IPS DF 6.9 (cell line): ENCODE measurements at places on chromosomes 5 and 9.
A peak's percentile ranks its signal among the peaks of the same experiment; 100 is the strongest.

- DNase-seq, result no peak
Measured at GRCh38 chr5:55347786-55348185, 40.0 kb downstream of the MTREX start.

DNA sequence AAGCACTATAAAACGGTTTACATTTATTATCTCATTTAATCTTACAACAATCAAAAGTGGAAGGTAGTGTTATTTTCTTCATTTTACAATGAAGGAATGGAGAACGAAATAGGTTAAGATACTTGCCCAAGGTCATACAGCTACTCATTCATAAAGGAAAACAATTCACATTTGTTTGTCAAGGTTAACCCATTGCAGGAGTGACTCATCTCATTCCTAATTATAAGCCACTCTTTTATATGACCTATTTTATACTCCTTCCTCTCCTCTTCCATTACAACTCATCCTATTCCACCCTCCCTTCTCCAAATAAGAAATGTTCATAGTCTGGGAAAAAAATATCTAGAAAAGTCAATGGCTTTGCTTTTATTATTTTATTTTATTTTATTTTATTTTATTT lies 29.6 kb downstream of the CRHBP start:
- DNase-seq, result no peak

GRCh38 chr5:103808464-103809106 lies 246.0 kb upstream of the NUDT12 start:
- peak; percentile 31 for DNase-seq

DNA sequence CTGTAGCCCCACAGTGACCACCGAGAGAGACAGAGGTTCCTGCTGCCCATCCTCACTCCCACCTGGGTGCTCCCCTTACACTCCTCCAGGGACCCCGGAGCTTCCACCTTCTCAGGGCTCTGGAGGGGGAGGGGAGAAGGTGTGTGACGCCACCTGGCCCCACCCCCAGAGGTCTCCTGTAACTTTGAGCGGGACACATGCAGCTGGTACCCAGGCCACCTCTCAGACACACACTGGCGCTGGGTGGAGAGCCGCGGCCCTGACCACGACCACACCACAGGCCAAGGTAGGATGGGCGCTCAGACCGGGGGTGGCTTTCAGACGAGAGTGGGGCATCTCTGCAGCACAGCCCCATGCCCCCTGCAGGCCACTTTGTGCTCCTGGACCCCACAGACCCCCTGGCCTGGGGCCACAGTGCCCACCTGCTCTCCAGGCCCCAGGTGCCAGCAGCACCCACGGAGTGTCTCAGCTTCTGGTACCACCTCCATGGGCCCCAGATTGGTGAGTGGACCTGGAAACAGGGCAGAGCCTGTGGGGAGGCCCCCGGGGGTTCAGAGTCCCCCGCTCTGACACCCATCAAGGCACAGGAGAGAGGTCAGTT lies 4.5 kb downstream of the MAMDC4 start:
- no peak for DNase-seq

DNA sequence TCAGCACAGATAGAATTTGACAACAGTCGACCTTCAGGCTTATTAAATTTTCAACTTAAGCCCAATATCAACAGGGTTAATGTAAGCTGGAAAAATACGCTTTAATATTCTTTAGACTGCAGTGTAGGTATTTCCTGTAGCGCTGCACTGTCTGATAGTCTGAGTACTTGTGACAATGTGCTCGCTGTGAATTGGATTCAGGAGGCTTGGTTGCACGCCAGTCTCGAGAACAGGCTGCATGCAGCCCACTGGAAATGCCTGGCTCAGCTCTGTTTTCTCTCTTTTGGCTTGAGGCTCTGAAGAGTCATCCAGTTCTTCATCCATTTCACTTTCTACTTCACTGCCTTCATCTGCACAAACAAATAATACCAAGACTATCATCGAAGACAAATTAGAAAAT lies 300.9 kb downstream of the RFX3 start:
- DNase-seq, result no peak

DNA sequence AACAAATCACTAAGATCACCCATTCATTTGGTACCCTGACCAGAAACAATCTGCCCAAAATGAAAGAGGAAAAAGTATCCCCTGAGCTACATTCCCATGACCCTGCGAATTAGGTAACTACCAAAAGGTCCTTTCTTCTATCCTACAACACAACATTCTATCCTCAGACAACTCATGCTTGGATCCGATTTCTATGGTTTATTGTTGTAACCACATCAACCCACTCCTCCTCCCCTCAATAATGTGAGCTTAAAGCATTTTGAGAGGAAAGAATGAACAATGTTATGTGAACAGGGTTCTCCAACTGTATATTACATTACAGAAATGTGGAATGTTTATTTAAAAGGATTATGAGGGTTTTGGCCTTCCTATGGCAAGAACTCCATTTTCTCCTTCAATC lies 4.0 kb downstream of the SLC35D2 start:
- no peak for DNase-seq

- no peak for DNase-seq
Measured at GRCh38 chr5:35117967-35118366, 70.2 kb upstream of the AGXT2 start.

GRCh38 chr5:116374434-116374852 lies 200.2 kb downstream of the SEMA6A start:
- DNase-seq, result no peak

- DNase-seq, result no peak
Measured at GRCh38 chr9:68913054-68913453, 100.9 kb downstream of the PRKACG start.

GRCh38 chr5:157671592-157672330 lies 428 bp downstream of the C5orf52 start:
- no peak for DNase-seq

DNA sequence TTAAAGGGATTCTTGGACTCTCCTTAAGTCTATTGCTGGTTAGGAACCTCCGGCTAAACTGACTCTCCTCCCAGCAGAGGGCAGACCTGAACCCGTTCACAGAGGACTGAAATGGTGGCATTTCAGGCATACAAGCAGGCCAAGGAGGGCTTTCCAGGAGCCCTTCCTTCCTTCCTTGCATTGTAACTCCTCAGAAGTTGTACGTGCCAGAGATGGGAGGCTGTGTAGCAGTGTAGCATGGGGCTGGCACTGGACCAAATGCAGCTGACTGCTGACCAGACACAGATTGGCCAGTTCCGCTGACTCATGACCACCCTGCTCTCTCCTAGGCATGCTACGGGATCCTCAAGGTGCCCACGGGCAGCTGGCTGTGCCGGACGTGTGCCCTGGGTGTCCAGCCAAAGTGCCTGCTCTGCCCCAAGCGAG lies 36.4 kb downstream of the JADE2 start:
- DNase-seq, result no peak

DNA sequence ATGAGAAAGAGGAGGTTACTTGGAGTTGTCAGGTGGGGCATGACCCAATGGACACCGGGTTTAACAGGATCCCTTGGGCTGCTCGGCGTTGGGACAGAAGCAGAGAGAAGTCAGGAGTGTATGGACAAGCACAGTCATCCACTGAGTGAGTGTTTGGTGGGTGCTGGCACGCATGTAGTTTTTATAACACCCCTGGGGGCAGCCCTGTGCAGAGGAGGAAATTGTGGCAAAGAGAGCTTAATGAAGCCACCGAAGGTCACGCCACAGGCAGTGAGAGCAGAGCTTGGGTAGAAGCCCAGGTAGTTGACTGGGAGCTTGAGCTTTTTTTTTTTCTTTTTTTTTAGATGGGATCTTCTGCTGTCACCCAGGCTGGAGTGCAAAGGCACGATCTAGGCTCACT lies 43.2 kb upstream of the IER5L start:
- no peak for DNase-seq

DNA sequence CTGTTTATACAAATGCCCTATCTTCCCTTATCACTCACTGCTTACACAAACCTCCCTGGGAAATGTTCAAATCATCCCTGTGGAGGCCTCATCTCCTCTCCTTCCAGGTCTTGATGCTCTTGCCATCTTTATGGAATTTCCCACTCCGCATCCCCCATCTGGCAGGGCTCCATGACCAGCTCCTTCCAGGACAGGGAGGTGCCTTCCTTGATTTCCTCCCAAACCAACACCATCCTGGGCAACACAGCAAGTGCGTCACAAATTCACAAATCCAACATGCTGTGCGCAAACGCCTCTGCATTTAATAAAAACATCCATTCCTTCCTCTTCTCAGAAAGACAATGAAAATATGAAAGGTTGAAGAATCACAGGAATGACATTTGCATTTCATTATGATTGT lies 51.7 kb downstream of the EPB41L4A start:
- no peak for DNase-seq

DNA sequence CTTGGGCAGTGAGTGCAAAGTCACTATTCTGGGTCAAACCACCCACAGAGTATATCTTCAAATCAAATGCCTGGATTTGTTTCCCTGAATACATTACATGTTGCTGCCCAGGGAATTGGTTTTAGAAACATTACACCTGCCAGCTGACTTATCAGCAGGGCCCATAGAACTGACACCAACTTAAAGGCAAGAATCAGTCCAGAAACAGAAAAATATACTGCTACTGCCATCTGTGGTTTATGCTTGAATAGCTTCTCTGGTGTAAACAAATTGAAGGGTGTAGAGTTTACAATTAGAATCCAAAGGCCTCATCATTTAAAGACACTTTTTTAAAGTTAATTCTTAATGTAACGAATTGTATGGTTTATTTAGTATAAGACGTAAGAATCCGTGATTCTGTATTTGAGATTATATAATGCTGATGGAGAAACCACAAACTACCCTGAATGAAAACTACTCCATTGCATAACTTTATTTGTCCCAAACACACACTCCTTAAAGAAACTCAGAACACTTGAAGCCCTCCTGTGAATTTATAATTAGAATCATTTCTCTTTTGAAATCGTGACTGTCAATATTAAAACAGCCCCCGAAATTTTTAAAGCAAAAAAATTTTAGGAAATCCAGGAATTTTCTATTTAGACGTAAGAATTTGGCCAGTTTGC lies 6.2 kb downstream of the NR6A1 start:
- DNase-seq, result no peak

DNA sequence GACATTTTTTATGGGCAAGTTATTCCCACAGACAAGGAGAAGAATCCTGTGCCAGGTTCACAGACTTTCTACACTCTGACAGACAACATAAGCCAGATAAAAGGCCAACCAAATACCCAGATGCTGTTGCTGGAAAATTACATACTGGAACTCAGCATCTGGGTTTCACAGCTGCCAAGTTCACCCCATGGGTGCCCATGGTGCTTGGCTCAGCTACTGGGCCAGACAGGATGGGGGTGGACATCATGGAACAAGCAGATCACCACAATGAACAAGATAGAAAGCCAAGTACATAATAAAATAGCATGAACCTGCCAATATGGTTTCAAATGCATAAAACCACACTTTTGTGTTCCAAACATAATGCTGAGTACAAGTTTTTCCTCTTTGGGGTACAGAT lies 999.8 kb downstream of the NR2F1-AS1 start:
- DNase-seq, result no peak

- no peak for DNase-seq
Measured at GRCh38 chr9:107481035-107481434, 8.5 kb downstream of the KLF4 start.

DNA sequence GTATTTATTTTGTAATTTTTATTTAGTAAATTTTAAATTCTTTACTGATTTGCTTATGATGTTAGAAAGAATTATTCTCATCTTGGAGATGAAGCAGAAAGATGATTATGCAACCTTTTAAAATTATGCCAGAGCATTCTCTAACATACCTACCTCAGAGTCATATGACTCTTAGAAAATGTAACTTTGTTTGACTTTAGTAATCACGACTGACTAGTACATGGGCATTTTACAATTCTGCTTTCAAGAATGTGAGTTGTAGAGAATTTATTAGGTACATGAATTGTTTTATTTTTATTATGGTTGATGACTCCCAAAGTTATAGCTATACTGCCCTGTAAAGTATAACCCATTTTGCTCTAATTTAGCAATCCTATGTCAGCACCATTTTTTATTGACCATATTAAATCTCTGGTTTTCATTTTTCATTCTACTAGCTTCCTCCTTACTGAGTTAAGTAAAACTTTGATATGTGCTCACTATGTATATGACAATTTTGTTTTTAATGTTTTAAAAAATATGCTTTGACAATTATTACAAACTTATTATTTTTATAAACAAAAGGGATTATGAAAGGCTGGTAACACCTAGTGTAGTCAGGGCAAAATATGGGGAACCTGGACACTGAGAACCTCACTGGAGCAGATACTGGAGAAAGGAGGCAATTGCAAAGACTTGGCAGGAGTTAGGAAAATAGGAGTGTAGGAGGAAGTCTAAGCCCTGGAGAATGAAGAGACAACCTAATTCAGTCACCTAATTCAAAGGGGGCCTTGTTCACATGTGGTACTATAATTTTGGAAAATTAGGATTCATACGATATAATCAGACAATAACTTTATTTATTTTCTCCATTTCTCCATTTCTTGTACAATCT lies 249.7 kb upstream of the DAB2 start:
- DNase-seq, result no peak

DNA sequence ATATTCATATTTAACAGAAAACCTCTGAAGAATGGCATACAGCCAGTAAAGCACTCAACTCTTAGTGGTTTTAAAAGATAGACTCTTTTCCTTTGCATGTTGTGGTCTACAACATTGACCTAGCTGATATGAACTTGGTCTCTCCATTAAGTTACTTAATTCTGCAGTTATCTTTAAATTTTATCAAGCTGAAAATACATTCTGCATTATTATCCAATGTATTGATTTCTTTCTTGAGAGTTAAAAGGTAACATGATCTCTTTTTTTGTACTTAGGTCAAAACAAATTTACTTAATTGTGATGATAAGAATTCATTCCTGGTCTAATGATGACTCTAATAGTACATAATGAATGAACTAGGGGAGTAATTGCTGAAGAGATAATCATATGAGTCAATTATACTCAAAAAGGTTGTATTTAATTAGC lies 132.9 kb downstream of the STARD4 start:
- DNase-seq, result no peak

- DNase-seq, result no peak
Measured at GRCh38 chr9:136244122-136244968, 1.3 kb downstream of the QSOX2 start.

GRCh38 chr5:154966081-154966841 lies 25.4 kb downstream of the MRPL22 start:
- no peak for DNase-seq

- no peak for DNase-seq
Measured at GRCh38 chr5:159547466-159548195, 217.3 kb upstream of the IL12B start.

DNA sequence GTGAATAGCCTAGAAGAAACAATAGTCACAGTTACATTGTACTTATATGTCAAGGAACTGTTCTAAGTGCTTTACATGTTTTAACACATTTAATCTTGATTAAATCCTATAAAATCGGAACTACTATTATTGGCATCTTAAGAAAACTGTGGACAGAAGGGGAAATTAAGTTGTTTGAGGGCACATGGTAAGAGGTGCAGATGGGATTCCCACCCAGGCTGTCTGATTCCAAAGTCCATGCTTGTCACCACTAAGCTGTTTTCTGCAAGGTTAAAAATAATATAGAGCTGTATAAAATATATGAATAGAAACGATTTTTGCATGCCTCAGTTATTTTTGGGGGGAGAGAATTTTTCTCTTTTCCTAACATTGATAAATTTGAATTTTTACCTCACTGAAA lies 194.6 kb upstream of the KLF9 start:
- no peak for DNase-seq

GRCh38 chr5:50964746-50965653 lies 298.6 kb downstream of the PARP8 start:
- DNase-seq, result no peak

- DNase-seq, result no peak
Measured at GRCh38 chr5:156121882-156122281, 205.1 kb upstream of the SGCD start.

- DNase-seq, result no peak
Measured at GRCh38 chr5:139061274-139061673, 136.9 kb downstream of the SIL1 start.
